Activated CD4-positive, alpha-beta T cell treated with anti-CD3 and anti-CD28 coated beads for 24 hours (primary cell): ENCODE measurements at places on chromosomes 7 and 10.

- no peak for DNase-seq
Measured at GRCh38 chr10:78981257-78981969, 87.4 kb upstream of the ZMIZ1 start.

DNA sequence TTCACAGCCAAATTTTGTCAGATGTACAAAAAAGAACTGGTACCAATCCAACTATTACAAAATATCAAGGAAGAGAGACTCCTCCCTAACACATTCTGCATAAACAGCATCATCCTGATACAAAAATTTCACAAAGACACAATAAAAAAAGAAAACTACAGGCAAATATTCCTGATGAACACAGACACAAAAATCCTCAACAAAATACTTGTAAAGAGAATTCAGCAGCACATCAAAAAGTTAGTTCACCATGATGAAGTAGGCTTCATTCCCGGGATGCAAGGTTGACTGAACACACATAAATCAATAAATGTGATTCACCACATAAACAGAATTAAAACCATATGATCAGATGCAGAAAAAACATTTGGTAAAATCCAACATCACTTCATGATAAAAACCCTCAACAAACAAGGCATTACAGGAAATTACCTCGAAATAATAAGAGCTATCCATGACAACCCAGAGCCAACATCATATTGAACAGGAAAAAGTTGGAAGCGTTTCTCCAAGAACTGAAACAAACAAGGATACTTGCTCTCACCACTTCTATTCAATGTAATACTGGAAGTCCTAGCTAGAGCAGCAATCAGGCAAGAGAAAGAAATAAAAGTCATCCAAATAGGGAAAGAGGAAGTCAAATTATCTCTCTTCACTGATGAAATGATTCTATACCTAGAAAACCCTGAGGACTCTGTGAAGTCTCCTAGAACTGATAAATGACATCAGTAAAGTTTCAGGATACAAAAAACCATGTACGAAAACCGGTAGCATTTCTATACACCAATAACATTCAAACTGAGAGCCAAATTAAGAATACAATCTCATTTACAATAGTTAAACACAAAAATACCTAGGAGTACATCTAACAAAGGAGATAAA is 223.1 kb downstream of the REEP3 start:
- DNase-seq: no peak

- DNase-seq: peak; percentile 28
Measured at GRCh38 chr10:79069325-79070080, 737 bp downstream of the ZMIZ1 start.

GRCh38 chr7:134710854-134711624 is 64.4 kb downstream of the BPGM start:
- DNase-seq: peak; percentile 7

GRCh38 chr10:17787087-17787961 is 21.8 kb upstream of the MRC1 start:
- no peak for DNase-seq

DNA sequence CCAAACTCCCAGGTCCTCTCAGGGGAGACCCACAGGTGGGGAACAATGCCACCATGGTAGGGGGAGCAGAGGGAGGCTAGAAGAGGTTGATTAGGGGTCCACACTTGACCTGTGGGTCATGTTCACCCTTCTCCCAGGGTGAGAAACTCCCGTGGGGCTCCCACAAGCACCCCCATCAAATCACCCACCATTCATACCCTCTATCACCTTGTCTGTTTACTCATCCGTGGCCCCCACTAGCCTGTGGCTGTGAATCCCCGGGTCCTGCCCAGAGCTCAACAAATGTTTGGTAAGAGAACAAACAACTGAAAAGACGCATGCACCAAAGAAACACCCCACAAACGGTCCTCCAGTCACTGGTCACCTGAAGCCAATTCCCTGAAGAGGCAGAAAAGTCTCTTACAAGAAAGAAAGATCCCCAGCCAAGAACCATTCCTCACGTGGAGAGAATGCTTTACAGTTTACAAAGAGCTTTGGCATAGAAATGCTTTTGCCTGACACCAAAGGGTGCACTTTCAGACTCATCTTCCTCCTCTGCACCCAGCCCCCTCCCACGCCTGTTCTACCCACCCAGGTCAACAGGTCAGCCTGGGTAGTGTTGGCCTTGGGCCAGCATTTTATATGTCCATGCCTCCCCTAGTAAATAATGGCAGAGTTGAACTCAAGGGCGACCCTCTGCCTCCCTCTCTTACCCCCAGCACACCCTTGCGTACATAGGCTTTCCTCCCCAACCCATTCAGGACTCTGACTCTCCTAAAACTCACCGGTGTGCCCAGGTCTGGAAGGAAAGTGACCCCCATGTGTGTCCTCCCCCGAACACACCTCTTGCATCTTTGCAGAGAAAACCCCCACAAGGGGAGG is 1.9 kb downstream of the ZCCHC24 start:
- no peak for DNase-seq
